ENCODE measurements at places on chromosomes 2 and 18.

- no peak for DNase-seq
These were observed 190.4 kb downstream of the FMNL2 start for GRCh38 chr2:152525277-152525838.

DNA sequence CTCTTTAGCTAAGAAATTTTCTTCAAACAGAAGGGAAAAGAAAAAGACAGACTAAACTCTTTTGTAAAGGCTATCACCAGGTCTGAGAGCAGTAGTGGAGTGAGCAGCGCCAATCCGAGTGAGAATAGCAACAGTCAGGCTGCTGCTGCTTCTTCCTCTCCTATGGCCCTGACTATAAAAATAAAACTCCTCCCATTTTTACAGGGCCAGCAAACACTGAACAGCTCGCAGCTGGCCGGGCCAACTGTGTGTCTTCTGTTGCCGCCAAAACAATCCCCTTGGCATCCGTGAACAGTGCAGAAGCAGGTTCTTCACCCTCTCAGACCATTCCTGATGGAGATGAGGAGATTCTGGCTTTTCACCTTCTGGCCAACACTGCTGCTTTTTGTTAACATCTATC is 124.5 kb downstream of the CNTNAP5 start:
- no peak for DNase-seq

DNA sequence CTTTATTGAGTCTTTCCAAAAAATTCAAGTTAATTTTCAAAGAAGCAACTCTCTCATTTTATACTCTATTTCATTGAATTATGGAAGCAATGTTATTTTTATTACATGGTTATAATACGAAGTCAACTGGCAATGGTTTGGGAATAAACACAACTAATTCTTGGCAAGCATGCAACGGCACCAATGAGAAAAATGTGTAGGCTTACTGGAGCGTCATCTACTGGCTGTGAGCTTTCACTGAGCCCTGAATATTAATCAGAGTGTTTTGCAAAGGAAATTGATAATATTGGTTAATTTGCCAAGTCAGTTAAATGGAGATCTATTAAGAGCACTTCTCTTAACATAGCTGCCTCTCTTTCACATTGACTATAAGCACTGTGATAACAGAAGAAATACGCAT is 163.9 kb downstream of the IKZF2 start:
- DNase-seq = no peak

DNA sequence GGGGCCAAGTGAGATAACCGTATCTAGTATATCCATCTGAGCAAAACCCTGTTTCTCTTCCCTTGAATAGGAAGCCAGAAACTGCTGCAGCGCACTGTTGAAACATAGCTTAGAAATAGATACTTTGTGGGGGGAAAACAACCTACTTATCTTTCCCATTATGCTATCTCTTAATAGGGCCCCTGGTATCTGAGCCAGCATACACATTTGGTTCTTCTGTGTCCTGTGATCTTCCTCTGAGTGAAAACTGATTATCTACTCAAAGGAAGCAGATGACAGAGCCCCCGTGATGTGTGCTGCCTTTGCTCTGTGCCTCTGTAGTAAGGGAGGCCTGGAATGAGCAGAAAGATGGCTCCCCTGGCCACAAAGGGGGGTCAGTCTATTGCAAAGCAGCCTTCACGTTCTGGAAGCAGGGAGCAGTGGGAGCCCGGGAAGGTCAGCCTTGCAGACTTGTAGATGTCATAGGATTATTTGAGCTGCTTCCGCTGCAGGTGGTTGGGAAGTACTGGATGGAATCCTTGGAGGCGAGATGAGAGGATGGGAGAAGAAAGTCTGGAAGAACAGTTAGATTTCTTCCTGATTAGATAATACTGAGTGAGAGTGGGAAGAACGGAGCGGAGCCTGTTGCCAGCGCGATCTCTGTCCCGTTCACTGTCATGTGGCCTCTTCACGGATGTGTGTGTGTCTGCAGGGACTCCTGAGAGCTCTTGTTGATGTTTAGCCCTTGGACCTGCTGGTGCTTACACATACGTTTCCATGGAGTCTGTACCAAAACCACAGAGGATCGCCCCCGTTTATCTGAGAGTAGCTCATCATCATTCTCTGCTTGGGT is 150.1 kb downstream of the AGAP1 start:
- no peak for DNase-seq

GRCh38 chr18:75757951-75758350 is 330.4 kb upstream of the SMIM21 start:
- DNase-seq = no peak

DNA sequence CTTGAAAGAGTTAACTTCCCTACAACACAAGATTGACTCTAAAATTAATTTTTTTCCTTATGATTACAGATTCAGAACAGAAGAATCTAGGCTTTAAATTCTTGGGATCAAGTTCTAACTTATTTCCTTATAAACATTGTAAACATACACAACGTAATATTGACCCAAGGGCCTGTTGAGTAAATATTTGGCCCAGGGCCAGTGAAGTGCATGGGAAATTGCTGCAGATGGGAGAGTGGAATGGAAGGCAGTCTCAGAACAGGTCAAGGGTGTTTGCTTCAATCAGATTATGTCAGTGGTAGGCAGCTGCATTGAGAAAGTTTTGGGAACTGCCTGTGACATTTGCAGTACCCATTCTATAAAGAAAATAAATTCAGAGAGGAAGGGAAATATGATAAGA is 137.6 kb downstream of the MYO1B start:
- no peak for DNase-seq

GRCh38 chr2:222805591-222806304 is 55.1 kb upstream of the ACSL3 start:
- DNase-seq = no peak

All from tibial artery (tissue), 4 donors.